Adrenal gland (tissue), 19 donors: ENCODE measurements at places on chromosomes 5 and 9.

GRCh38 chr9:2655411-2655901 is 33.9 kb downstream of the VLDLR start:
- no peak for DNase-seq

DNA sequence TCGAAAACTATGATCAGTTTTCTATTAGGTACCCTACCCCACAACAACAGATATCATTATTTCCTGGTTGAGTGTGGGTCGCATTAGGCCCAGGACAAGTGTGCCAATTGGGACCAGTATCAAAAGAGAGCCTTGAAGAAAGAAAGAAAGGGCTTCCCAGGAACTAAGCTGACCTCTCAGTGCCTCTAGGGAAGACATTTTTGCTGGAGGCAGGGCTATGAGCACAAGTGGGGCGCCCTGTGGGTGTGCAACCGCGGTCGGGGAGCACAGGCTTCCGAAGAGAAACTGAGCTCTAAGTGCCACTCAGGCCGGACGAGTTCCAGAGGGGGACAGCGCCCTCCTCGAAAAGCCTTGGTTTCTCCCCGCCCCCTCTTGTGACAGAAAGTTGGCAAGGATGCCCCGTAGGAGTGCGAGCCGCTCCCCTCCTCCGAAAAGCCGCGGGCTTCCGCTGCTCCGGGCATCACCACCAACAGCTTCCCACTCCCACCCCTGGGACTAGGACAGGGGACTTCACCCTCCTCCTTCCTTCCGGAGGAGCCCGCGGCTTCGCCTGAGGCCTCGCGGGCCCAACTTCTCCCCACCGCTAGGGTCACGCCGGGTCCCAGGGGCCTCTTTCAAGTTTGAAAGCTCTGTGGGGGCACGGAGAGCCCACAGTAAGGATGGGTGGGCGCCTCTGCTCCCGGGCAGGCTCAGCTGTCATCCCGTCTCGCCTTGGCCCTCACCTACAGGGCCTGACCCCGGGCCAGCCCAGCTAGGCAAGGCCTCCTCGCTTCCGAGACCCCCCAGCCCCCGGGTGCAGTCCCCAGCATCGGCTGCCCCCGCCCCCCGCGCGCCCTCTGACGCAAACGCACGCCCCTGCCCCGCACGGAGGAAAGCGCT is 2.0 kb downstream of the NR2F1-AS1 start:
- DNase-seq, result peak; percentile 85

DNA sequence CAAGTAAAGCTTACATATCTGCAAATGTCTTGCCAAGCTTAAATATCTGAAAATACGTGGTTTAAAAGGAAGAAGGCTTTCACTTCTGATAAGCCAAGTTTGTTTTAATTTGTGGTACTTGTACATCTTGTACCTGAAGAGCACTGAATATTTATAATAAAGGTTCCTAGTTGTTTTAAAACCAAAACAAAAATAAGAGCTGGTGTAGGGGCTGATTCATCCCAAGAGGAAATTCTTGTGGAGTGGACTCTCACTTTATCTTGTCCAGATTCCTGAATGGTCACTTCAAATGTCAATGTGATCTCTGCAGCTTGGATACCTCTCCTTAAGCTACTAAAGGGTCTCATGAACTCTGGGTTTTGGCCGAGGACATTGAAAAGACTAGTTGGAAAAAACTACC is 29.5 kb downstream of the MAMDC2 start:
- DNase-seq, result no peak

DNA sequence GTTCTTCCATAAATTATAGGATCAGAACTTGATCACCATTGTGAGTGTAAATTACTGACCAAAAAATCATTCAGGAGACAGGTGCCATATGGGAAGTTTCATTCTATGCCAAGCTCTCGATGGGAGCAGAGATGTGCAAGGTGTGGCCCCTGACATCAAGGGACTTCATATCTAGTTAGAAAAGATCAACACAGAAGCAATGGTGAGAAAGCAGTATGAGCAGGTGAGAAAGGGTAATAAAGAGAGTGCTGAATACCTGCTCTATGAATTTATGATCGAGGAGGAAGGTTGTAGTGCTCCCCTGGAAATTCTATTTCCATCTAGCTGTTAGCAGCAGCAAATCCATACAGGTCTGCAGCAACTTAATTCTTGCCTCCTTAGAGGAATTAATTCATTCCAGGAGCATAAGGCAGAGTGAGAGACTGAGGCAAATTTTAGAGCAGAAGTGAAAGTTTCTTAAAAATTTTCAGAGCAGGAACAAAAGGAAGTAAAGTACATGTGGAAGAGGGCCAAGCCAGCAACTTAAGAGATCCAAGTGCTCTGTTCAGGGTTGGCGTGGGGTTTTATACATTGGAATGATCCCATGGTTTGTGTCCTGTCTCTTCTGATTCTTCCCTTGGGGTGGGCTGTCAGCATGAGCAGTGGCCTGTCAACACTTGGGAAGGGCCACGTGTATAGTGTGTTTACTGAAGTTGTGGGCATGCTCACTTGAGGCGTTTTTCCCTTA is 181.8 kb downstream of the SAXO1 start:
- no peak for DNase-seq

DNA sequence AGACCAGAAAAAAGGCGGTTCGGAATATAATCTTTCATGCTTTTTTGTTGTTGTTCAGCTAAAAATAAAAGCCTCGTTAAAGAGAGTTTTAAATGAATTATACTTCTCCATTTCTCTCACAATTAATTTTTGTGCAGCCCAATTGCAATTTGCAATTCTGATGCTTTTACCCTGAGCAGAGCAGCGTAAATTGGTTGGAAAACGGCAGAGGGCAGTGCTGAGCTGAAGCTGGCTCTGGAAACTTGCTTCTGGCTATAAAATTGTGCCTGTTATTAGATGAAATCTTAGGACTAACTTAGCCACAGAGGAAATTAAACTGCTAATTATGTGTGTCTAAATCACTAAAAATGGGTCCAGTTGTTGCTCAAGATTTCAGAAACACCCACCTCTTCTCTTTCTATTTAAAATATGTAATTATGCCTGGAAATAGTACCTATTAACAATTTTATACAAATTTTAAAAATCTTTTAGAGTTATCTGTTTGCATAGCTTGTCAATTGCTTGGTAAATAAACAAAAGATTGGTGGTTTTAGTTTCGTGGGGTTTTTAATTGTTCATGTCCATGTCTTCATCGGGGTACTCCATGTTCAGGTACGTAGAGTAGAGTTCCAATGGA is 441.8 kb upstream of the TLE4 start:
- peak; percentile 61 for DNase-seq

- no peak for DNase-seq
Observed at GRCh38 chr9:107869111-107869510, 379.5 kb upstream of the KLF4 start.

DNA sequence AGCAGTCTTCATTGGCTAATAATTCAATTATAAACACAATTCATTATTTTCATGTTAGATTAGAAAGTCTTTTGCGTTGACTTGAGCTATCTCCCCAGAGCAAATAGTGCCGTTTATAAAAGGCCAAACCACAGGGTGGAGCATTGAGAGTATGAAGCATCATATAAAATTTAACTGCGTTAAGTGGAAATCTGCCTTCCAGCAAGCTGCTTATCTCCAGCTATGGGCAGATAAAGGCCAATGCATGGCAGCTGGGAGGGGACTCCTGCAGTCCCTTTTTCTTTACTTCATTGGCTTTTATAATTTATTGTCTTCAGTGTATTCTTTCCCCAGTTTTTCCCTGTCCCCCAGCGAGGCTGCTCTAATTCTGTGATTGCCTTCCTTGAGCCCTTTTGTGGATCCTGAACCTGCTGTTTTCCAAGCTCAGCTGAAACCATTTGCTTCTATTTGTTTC is 113.7 kb downstream of the TMEM232 start:
- no peak for DNase-seq
